ENCODE measurements at places on chromosomes 5 and 9.

DNA sequence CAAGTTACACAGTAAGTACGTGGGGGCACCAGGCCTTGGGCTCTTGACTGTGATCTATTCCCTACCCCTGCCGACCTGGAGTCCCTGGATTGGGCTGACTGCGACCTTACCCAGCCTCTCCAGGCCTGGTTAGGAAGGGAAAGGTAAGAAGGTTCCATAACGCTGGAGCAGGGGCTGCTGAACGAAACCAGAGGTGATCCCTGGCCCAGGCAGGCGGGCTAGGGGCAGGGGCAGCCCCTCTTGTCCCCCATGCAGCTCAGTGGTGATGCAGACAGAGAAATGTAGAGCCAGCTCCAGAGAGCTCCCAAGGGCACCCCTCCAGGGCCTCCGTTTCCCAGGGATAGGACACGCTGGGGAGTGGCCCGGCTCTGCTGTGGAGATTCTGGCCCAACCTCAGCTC, 14.1 kb downstream of the PRRX2 start:
- DNase-seq: no peak

DNA sequence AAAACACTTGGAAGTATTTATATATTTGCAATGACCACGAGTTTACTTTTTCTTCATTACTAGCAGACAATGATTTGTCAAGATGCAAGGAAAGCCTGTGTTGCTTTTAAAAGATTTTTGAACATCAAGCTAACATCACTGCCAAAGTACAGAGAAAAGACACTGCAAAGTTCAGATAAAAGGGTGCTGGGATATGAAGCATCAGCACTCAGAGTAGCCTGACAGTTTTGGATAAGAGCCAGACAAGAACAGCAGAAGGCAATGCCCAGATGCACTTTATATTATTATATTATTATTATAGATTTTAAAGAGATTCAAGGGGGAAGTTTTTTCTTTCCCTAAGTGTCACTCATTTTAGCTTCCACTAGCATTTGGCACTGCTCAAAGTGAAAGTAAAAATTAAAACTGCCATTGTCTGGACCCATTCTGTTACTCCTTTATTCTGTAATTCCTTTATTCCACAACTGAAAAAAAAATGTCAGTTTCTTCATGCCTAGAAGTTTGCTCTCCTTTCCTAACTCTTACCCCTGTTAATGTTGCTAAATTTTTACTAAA, 240.6 kb downstream of the EFNA5 start:
- DNase-seq: no peak

GRCh38 chr9:126000731-126001580, 253.8 kb downstream of the PBX3 start:
- no peak for DNase-seq

DNA sequence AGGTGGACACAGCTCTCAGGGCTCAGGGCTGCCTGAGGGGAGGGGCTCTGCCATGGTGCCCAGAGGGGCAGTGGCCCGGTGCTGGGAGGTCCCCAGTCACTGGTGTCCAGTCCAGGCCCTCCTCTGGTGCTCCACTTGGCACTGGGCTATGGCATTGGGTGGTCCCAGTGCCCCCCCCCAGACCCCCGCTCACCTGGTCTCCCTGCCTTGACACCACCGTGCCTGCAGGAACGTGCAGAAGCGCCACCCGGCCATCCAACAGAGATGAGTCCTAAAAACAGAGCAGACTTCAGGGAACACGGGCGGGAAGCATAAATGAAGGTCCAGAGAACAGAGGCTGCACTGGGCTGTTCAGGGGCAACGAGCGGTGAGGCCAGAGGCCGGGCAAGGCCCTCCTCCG, 42.3 kb upstream of the NSMF start:
- DNase-seq: no peak

GRCh38 chr9:6055216-6055615, 39.8 kb upstream of the RANBP6 start:
- DNase-seq: peak; percentile 80

DNA sequence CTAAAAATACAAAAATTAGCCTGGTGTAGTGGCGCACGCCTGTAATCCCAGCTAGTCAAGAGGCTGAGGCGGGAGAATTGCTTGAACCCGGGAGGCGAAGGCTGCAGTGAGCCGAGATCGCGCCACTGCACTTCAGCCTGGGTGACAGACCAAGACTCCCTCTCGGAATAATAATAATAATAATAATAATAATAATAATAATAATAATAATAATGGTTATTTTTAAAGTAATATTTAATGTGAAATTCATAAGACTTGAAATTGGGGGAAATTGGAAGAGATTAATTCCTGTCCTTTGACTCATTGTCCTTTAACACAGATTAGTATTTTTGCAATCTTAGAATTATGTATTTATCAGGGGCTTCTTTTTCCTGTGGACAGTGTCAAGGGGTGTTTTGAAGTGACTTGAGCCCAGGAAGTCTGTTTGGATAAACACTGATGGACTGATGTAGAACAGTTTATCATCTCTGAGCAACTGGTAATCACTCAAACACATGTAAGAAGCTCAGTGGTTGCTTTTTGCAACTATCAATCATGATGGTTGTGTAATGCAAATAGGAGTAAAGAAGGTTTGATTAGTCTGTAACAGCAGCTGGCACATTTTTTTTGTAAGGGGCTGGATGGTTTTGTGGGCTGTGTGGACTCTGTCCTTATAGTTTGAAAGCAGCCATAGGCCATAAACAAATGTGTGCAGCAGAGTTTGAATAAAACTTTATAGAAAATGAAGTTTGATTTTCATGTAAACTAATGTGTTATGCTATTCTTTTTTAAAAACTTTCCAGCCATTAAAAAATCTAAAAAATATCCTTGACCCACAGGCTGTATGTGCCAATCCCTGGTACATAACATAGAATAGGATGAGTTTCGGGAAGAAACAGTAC, 93.5 kb downstream of the F2RL2 start:
- DNase-seq: no peak
